ENCODE measurements at places on chromosomes 5 and 9.

GRCh38 chr5:56112526-56113121 is 117.9 kb upstream of the IL6ST start:
- no peak for DNase-seq

DNA sequence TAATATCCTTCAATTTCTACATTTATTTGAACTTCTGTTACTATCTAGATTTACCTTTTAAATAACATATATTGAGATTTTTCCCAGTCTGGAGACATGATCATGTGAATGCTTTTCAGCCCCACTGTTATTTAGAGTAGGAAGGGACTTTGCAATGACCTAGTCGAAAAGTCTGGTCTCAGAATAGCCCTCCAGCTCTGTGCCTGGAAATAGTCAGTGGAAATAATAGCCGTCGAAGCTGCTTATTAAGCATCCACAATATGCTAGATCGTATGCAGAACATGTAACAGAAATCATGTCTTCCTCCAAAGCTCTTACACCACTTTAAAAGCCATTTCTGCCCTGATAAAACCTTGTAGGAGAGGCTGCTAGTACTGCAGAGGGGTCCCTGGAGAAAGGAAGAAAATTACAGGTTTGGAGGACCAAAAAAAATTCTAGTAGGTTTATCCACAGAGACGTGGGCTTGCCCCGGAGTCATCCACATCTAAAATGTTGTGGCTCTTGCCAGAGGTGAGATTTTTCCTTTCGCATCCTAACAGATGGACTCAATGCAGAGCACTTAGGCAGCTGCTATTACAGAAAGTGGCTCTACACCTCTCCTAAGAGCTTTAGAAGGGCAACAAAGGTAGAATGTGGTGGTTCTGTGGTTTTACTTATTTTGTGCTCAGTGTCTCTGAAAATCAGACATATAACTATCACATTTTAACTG is 2.5 kb upstream of the FGF1 start:
- no peak for DNase-seq

DNA sequence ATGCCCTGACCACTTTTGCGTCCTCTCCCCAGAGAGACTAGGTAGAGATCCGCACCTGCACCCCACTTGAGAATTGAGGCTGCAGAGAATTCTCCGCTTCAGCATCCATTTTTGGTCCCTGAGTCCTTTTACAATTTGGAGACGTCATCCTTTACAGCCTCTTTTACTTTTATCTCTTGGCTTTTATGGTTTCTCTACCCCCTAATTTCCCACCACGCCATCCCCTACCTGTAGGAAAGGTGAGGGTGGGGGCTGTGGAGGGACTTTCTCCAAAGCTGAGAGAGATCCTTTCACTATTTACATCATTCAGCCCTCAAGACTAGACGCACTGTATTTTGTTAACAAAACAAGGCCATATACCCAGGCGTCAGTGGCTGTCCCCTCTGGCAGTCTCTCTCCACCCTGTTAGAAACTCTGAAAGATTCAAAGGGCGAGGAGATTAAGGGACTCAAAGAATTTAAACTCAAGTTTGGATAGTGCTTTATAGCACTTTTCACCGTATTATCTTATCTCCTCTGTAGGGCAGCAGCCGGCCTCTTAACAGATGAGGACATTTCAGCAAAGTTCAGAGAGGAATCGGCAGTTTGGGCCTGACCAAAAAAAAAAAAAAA is 1.7 kb downstream of the MSX2 start:
- DNase-seq: no peak

- no peak for DNase-seq
Measured at GRCh38 chr5:154701181-154701580, 54.0 kb upstream of the LARP1 start.

- DNase-seq: no peak
Measured at GRCh38 chr5:124395287-124395686, 351.2 kb downstream of the ZNF608 start.

GRCh38 chr9:35651956-35652828 is 1.5 kb upstream of the SIT1 start:
- no peak for DNase-seq

DNA sequence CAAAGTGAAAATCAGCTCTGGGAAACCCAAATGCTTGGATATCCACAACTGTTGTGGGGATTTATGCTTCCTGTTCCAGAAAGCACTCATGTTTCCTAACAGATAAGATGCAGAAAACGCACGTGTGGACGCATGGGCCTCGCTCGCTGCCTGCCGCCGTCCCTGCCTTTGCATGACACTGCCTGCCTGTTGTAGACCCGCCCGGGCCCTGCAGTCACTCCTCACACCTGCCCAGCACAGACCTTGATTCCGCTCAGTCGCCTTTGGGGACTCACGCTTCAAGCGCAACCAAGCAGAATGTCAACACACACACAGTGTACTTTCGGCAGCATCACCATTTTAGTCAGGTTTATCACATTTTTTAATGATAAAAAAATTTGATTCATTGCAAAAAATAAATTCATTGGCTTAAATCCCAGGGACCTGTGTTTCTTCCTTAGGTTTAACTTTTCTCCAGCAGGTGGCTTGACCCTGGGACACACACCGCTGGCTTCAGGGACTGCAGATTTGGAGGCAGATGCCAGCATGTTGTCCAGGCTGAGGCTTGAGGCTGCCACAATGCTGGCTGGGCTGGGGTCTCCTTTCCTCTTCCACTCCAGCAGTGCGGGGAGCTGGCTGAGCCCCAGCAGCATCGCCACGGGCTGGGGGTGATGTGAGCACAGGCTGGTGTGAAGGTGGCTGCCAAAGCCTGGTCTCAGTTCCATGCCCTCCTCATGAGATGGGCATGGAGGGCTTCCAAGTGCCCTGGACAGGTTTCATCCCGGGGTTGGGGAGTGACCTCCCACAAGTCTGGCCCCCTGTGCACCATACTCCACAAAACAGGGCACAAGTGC is 416.9 kb upstream of the IRX4 start:
- no peak for DNase-seq

- DNase-seq: no peak
Measured at GRCh38 chr9:93674580-93675335, 98.4 kb downstream of the PHF2 start.

- DNase-seq: no peak
Measured at GRCh38 chr5:490116-491106, 33.8 kb downstream of the SLC9A3 start.

Data from activated naive CD4-positive, alpha-beta T cell (primary cell).